ENCODE measurements at places on chromosomes 2 and 18. TPM values are rescaled to one million over a fixed set of nuclear protein-coding genes. Genes with fewer than 3 reads are reported as not detected.

ERFE gene
- total RNA-seq, result 0.50 TPM

CNDP1 gene
- not detected for total RNA-seq

NOSTRIN gene
- total RNA-seq, result not detected

CD302 gene
- 0.23 TPM for total RNA-seq

GLS gene
- 193 TPM for total RNA-seq

TXNDC2 gene
- total RNA-seq, result not detected

NEU2 gene
- total RNA-seq, result not detected

SLC20A1 gene
- 115 TPM for total RNA-seq

ASB18 gene
- not detected for total RNA-seq

FBXO36 gene
- total RNA-seq, result 1.1 TPM

TBC1D8 gene
- total RNA-seq, result 0.70 TPM

PRSS56 gene
- not detected for total RNA-seq

RETSAT gene
- total RNA-seq, result 28.4 TPM

XIRP2 gene
- total RNA-seq, result not detected

ASIC4 gene
- not detected for total RNA-seq

SERPINB11 gene
- not detected for total RNA-seq

Measured in activated CD8-positive, alpha-beta T cell treated with anti-CD3 and anti-CD28 coated beads, Interleukin-2, amount 10 ng/mL, durations not matched to agents 7 days and 5 days (primary cell).